ENCODE measurements at places on chromosomes 5 and 9.
A peak's percentile ranks its signal among the peaks of the same experiment; 100 is the strongest.

DNA sequence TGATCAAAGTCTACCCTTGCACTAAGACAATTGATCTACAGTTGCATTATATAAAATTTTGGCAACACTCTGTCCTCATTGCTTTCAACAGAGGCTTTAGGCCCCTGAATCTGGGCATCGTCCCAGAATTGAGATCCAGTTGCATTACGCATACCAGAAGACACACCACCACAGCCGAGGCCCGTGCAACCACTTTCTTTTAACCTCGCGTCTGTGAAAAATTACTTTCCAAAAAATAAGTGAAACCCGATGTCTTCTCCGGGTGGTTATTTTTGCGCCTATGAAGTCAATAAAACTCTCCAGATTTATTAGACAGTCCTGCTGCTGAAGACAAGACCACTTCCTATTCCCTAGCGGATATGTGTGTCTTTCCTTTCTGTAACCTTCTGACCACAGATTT is 52.1 kb upstream of the NFIB start:
- no peak for DNase-seq

DNA sequence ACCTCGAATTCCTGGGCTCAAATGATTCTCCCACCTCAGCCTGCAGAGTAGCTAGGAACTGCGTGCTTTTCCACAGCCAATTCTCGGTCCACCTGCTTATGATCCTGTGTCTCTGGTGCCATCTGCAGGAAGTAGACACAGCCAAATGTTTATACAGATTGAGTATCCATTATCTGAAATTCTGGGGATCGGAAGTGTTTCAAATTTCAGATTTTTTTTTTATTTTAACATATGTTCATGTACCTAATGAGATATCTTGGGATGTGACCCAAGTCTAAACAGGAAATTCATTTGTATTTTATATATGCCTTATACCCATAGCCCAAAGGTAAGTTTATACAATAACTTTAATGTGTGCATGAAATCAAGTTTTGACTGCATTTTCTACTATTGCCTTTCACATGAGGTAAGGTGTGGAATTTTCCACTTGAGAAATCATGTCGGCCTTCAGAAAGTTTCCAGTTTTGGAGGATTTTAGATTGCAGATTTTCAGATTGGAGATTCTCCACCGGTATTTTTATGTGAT is 89.5 kb downstream of the ESM1 start:
- no peak for DNase-seq

- no peak for DNase-seq
Observed at GRCh38 chr9:109717342-109717741, 62.7 kb upstream of the PALM2AKAP2 start.

DNA sequence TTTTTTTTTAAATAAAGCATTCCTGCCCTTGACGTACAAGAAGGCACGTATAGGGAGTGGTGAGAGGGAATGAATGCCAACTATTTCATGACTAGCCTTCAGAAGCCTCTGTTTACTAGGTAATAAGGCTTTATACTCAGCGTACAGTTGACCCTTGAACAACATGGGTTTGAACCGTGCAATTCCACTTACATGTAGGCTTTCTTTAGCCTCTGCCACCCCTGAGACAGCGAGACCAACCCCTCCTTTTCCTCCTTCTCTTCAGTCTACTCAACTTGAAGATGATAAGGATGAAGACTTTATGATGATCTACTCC is 22.5 kb downstream of the CDC42SE2 start:
- DNase-seq: no peak

DNA sequence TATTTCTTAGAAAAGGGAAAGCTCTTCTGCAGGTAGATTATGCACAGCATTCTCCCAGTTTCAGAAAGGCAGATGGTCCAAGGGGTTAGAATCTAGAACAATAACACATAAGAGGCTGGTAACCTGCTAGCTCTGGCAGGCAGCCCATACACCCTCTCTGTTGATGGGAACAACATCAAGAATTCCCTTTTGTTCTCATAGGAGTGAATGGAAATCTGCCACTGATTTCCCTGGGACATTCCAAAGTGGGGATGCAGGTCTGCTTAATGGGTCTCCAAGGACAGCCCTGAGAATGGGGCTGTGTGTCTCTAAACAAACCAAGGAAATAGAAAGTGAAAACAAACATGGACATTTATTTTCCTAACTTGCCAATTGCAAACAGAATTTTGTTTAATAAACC is 456.8 kb downstream of the EBF1 start:
- DNase-seq: no peak

DNA sequence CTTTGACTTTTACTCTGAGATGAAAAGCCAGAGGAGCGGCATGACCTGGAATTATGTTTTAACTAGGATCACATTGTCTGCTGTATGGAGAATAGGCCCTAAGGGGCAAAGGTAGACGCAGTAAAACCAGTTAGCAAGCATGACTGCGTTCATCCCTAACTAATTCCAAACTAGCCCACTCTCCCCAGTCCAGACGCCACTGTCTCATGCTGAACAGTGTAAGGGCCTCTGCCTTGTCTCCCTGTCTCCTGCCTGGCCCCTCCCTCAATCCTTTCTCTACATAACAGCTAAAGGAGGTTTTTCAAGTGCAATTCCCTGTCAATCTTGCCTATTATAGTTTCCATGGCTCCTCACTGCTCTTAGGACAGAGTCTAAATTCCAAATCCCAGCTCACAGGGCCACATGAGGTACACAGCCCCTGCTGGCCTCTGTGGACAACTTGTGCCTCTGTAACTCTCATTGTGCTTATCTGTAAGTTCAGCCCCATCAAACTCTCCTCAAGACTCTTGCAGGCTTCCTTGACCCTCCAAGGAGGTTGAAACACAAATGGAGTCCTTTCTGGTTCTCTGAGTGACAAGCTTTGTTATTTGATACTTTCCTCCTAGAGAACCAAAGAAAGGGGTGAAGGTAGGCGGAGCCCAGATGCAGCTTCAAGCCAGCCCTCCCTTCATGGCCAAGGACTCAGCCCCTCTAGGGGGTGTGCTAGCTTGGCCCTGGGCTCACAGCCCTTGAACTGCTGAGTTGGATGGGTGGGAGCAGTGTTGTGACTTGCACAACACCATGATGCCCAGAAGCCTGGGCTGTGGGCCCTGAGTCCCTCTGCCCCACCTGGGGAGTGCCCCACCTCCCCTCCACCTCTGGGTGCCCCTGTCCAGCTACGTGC is 16.0 kb upstream of the SLC22A4 start:
- no peak for DNase-seq

GRCh38 chr9:22405869-22406659 is 40.6 kb upstream of the DMRTA1 start:
- DNase-seq: no peak

GRCh38 chr9:107569174-107569573 is 79.6 kb upstream of the KLF4 start:
- no peak for DNase-seq

DNA sequence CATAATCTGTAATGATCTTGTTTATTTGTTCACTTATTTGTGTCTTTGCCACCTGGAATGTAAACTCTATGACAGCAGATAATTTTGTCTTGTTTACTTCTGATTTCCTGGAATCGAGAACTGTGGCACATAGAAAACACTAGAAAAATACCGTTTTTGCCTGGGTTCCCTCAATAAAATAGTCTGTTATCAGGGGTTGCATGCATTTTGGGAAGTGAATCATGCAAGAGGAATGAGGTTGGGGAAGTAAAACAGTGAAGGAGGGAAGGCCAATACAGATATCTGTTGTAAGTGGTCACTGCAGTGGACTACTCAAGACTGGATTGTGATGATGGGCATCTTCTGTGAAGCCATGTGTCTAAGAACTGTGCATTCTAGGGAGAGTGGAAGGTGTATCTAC is 45.2 kb upstream of the IL6ST start:
- DNase-seq: no peak

DNA sequence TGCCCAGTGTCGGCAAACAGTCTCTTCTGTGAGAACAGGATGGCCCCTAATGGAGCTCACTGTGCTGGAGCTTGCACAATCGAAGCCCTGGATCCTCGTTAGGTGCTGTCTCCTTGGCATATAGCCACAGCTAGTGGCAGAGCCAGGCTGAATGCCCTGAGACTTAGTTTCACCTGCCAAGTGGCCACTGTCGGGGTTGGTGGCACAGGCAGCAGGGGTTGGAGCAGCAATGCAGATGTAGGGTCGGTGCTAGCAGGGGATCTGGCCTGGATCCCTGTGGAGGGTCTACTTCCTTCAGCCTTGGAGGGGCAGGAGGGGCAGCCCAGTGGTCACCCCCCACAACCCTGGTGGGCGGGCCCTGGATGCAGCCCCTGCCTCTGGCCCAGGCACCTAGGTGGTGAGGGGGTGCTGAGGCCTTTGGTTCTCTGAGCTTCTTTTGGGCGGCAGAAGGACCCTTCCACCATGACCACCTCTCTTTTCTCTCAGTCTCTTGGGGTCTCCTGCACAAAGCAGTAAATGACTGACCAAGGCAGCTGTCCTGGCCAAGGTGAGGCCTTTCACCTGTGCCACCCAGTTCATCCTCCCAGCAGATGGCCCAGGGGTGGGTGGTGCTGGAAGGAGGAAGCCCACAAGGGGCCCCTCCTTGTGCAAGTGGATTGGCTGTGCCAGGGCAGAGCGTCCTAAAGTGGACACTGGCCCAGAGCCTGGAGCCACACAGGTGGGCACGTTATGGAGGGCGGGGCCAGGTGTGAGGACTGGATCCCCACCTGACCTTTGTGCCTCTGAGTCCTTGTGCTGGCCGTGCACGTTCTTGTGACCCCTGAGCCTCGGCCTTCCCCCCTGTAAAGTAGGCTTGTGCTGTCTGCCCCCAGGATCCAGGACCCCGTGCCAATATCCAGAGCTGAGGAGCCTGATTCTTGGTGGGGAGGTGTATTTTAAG is 44.8 kb downstream of the PHF2 start:
- DNase-seq: no peak

DNA sequence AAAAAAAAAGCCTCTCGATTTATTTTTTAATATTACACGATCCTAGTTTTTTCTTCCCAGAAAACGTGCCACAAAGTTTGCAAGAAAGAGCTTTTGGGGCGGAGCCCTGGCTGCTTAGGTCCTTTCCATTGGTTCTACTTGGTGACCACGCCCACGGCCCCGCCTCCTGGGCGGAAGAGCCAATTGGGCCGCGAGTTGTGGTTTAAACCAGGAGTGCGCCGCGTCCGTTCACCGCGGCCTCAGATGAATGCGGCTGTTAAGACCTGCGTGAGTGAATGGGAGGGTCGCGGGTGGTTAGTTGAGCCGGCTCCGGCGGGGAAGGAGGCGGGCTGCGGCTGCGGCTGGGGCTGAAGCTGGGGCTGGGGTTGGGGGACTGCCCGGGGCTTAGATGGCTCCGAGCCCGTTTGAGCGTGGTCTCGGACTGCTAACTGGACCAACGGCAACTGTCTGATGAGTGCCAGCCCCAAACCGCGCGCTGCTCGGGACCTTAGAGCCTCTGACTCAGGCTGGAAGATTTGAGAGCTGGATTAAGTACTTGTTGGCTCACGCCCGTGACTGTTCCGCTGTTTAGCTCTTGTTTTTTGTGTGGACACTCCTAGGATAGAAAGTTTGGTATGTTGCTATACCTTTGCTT is at the start of gene PTTG1:
Gene PTTG1, plus strand, starts transcription at position 231 of the 634 bp plus-strand sequence. CDS start 458 bp downstream, outside the sequence.
- peak; percentile 88 for DNase-seq
